IMR-90 (cell line): ENCODE measurements at places on chromosomes 2 and 18. TPM values are rescaled to one million over a fixed set of nuclear protein-coding genes. Genes with fewer than 3 reads are reported as not detected.

Gene SERPINB3
- total RNA-seq = not detected in 2 replicates

Gene IL36B
- not detected in 2 replicates for total RNA-seq

Gene CFAP53
- total RNA-seq = under 0.01 TPM in 2 replicates

Gene ASB18
- not detected in 2 replicates for total RNA-seq

DNA sequence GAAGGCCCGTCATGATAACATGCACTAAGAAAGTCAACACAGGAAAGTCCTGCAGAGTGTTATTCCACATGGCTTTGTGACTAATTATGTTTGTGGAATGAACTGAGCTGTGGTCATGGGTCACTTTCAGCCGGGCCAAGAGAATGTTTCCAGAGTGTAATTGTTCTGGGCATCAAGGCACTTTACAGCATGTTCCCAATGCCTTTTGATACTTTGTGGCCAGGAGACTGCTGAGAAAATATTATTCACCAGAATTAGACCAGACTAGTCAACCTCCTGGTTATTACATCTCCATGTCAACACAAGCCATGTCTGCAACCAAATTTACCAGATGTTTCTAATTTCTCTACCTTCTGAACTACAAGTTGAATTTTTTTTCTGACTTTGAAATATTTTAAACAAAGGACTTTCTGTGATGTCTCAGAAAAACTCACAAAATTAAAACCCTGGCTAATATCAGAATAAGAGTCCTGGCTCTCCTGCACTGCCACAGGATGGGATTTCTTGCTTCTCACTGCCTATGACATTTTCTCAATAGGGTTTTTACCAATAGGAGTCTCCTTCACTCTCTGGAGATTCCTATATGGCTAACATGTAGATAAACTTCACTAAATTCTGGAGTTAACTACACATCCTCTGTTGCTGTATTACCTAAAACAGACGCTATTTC, 90.6 kb upstream of the WDR75 start:
- peak; percentile 88 for DNase-seq

DNA sequence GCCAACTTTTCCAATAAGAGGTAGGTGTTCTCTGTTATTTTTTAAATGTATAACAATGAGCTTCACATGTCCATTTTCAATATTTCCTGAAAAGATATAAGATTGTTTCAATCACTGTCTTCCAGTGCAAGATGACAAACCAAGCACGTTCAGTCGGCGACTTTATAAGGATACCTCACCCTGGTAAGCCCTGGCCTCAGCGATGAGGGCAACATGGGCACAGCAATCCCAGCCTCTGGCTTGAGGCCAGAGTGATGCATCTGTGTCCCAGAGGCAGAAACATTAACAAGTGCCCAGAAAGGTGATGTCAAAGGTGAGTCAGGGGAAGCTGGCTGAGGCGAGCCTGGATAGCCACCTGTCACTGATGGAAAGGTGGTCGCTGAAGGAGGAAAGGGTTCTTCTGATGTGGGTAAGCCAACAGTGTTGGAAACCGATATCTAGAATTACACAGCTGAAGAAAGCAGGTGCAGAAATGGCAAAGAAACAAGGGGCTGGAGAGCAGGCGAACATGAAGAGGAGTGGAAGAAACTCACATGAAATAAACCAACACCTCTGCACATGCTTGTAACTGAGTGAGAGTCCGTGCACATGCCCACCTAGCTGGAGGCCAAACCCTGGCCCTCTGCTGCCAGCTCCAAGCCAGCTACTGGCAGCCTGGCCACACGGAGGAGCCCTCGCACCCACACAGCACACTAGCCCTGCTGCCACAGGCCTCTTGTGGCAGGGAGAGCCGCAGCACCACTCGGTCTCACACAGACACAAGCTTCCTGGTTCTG, 65.5 kb downstream of the FBXO15 start:
- peak; percentile 63 for DNase-seq

GRCh38 chr2:42147641-42148274, 21.4 kb upstream of the EML4 start:
- peak; percentile 56 for DNase-seq

DNA sequence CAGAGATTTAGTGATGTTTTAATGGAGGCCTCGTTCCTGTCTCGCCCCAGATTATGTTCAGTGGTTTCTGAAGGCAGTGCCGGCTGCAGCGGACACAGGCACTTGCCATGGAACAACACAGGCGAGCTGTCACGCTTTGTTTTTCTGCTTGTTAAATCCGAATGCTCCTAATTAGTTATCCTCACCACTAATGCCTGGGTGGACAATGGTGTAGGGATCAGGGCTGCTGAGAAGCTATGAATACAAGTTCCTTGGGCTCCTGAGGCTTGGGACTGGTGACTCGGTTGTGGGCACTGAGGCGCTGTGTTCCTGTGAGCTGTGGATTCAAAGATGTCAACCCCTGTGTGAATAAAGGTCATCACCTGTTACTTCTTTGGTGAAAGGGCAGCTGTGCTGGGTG, 123.5 kb downstream of the PLEKHM3 start:
- no peak for DNase-seq

GRCh38 chr2:104412384-104412783, 441.5 kb upstream of the POU3F3 start:
- no peak for DNase-seq

GRCh38 chr18:79664525-79665125, 15.0 kb upstream of the CTDP1 start:
- DNase-seq = peak; percentile 85

GRCh38 chr18:22309191-22309590, 108.5 kb downstream of the CTAGE1 start:
- peak; percentile 85 for DNase-seq

GRCh38 chr2:167924556-167924955, 322.8 kb downstream of the STK39 start:
- no peak for DNase-seq

DNA sequence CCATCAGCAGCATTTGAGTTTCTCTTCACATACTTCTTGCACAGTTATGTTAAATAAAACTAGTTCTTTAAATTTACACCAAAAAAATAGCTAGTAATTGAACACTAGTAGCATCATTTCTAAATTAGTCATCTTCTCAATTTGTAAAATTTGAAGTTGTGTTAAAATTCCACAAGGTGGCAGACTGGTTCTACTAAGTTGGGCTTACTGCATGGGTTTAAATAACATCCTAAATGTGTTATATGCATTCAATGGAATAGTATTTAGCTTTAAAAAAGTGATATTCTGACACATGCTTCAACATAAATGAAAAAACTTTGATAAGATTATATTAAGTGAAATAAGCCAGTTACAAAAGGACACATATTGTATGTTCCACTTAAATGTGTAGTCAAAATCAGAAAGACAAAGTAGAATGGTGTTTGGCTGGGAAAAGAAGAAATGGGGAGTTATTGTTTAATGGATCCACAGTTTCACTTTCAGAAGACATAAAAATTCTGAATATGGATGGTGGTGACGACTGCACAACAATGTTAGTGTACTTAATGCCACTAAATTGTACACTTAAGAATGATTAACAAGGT, 28.7 kb upstream of the RPRD1A start:
- DNase-seq = peak; percentile 85

- DNase-seq = no peak
Measured at GRCh38 chr18:63479826-63480225, 3.1 kb downstream of the SERPINB5 start.

DNA sequence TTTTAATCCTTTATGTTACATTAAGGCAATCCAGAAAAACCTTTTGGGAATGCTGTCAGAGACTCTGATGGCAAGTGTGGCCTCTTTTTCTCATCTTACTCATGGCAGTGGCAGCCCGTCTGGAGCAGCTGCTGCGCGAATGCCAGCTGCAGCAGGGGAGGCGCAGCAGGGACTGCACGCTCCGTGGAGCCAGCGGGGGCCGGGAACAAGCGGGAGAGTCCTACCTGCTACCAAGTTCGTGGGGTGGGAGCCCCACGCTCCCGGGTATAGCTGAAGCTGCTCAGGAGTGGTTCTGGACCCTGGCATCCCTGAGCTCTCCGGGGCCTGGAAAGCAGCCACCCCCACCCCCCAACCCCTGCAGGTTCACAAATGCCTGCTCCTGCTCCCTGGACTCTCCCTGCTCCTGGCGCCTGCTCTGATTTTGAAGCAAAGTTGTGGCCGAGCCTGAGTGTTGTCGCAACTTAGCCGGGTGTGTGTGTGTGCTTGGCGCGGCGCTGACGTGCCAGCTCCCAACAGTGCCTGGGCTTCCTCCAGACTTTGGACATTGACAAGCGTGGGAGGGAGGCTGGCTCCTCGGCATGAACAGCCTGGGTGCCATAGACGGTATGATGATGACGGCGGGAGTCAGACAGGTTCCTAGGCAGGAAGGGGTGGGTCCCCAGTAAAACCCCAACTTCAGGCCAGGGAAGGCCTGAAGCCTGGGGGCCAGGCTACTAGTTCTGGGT, 21.7 kb downstream of the TMX3 start:
- no peak for DNase-seq

DNA sequence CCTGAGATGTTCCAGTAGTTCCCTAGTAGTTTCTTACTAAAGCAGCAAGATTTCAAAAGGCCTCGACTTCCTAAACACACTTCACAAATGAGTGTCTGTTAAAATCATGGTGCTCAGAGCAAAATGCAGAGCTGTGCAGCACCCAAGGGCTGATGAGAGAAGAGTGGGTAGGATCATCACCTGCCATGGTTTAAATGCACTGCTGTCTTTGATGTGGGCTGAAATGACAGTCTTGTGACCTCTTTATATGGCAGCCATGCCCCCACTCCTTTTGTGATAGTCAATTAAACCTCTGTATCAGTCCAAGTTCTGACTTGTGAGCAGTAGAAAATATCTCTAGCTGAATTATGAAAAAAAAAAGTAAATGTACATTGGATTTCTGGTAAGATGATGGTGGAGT, 107.1 kb downstream of the TFCP2L1 start:
- DNase-seq = no peak
